GM04503 (cell line): ENCODE measurements at places on chromosomes 13 and 19.
A peak's percentile ranks its signal among the peaks of the same experiment; 100 is the strongest.

- no peak for DNase-seq
Observed at GRCh38 chr13:98940325-98941001, 37.4 kb downstream of the DOCK9 start.

DNA sequence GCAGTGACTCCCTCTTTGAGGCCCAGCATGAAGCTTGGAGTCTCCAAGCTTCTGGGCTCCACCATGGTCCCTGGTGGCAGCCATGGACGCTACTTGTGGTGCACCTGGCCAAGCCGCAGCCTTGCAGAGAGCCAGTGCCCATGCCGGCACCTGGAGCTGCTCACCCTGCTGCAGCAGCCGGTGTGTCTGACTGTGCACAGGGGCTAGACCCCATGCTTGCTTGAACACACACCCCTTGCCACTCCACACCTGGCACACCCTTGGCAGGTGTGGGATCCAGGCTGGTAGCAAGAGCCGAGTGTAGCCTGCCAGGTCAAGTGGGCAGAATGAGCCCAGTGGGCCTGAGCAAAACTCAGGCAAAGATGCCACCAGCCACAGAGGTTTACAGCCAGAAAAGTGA, 18.6 kb upstream of the MLLT1 start:
- DNase-seq: no peak

- DNase-seq: no peak
Observed at GRCh38 chr13:57716295-57716694, 84.8 kb downstream of the PCDH17 start.

DNA sequence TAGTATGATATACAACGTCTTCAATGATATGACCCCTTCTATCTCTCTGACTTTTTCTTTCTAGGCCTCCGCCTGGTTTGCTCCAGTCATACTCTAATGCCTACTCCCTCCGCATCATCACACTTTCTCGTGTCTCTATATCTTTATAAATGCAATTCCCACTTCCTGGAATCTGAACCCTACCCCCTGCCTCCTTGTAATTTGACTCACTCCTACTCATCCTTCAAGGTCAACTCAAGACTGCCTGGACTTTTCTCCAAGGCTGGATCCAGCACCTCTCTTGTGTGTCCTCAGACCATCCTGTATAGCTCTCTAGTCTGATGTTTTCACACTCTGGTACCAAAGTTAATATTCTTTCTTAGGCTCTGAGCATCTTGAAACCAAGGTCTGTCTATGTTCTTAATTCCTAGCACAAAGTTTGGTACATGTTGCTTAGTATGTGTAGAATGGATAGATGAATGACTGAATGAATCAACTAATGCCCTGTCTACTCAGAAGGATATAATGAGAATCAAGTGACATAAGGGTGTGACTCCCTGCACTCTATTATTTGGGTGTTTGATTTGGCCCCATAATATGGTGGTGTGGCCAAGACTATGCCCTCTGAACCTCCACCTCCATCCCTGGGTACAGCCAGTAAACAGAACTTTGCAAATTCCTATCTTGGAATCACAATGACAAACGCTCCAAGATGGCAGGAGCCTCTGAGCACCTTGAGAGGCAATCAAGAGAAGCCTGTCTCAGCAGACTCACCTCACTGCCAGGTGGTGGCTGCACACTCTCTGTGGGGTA, 74.3 kb upstream of the SERP2 start:
- no peak for DNase-seq

DNA sequence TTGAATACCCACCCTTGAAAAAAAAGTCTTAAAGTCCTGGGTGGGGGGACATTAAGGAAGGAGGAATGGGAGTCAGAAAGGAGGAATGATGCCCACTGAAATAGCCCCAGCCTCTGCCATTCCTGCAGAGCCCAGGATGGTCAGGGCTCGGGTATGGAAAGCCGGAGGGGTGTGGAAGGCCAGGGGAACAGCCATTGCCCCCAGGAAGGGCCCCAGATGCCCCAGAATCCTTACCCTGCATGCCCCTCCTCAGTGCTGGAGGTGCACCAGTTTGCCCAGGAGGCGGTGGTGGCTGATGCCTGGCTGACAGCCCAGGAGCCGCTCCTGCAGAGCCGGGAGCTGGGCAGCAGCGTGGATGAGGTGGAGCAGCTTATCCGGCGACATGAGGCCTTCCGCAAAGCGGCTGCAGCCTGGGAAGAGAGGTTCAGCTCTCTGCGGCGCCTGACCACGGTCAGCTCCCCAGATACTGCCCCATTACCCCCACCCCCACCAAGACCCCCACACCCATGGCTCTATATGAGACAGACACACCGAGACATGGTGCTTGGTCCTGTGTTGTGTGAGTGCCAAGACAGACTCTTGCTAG, 10.7 kb upstream of the SHKBP1 start:
- DNase-seq: no peak

DNA sequence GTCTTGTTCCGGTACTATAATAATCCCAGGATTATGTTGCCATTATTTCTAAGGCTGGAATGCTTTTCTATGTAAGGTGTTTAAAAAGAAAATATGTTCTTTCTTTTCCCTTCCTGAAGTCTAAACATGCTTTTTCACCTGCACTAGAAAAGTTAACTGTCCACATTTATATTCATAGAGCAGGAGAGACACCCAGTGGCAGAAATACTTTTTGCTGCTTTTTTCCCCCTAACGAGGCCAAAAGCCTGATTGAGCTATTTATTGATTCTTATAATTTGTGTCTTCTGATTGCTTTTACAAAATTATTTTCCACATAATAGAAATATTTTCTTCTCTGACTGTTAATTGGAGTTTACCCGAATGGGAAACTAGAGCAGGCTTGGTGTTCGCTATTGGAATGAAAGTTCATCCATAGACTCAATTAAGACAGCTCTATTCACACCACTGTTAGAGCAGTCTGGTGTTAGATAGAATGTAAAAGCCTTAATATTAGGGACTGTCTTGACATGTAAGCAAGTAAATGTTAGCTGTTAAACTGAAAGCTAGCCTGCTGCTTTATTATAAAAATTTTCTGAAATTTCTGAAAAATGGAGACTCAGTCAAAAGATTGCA, 15.8 kb downstream of the GPR180 start:
- no peak for DNase-seq

GRCh38 chr13:99847318-99847750, 124.2 kb downstream of the ZIC5 start:
- DNase-seq: no peak

DNA sequence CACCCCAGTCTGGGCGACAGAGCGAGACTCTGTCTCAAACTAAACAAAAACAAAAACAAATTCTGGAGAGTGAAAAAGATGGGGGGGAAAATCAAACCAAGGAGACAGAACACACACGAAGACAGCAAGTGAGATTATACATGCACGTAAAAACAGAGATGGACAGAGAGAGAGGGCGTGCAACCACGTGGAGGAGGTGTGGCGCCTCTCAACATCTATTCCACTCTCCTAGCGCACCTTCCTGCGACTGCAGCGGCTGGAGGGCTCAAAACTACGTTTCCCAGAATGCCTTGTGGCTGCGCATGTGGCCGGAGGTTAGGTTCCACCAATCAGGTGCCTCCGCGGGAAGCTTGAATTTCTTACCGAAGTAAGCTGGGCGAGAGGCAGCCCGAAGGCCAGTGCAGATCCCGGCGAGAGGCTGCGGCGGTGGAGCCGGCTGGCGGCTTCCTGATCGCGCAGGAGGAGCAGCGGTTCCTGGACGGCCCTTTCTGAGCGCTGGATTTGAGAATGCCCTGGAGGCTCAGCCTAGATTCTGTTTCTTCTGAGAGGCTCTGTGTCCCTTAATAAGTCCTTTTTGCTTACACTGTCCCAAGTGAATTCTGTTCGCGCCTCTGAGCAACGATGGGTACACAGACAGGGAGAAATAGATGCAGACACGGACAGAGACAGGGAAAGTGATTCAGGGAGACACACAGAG, 13.1 kb upstream of the NANOS2 start:
- no peak for DNase-seq

- DNase-seq: no peak
Observed at GRCh38 chr19:32870981-32871451, 1.4 kb upstream of the SLC7A9 start.

DNA sequence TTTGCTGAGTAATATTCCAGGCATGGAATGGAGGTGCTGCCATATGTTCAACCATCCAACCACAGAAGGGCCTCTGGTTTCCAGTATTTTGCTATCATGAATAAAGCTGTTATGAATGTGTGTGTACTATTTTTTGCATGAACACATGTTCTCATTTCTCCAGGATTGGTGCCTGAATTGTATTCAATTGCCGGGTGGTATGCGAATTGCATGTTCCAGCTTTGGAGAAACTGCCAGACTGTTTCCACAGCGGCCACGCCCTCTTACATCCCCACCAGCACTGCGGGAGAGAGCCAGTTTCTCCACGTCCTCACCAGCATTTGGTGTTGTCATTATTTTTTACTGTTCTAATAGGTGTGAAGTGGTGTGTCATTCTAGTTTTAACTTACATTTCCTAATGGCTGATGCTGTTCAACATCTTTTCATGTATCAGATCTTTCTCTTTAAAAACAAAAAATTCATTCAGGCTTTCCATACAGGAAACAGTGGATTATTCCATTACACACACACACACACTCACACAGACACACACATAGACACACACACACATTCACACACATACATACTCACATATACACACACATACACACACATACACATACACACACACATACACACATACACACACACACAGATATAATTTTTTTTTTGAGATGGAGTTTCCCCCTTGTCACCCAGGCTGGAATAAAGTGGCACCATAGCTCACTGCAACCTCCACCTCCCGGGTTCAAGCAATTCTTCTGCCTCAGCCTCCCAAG, 154.1 kb downstream of the PTPRS start:
- peak; percentile 85 for DNase-seq

DNA sequence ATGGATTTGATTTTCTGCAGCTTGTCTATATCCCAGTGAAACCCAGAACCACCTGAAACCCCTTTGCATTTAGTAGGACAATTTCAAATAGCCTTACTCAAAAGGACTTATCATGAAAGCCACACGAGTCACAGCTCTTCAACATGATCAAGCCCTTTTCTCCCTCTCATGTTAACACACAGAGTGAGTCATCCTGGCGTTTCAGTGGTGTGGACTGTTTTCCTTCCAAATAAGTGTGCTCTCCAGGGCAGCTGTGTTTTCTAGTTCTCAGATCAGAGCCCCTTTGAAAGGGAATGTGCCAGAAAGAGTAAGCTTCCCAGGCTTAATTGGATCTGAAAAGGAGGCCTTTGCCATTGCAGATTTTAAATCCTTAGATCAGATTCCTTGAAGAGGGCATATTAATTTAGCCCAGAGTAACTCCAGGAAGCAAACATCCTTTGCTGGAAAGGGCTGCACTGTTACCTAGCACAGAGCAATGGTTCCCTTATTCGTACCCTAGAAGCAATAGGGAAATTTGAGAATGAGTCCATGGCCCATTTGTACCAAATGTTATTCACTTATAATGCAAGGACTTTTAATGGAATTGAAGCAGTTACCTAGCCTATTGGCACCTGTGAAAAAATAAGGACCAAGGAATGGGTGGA, 51.3 kb downstream of the ERICH6B start:
- DNase-seq: no peak

DNA sequence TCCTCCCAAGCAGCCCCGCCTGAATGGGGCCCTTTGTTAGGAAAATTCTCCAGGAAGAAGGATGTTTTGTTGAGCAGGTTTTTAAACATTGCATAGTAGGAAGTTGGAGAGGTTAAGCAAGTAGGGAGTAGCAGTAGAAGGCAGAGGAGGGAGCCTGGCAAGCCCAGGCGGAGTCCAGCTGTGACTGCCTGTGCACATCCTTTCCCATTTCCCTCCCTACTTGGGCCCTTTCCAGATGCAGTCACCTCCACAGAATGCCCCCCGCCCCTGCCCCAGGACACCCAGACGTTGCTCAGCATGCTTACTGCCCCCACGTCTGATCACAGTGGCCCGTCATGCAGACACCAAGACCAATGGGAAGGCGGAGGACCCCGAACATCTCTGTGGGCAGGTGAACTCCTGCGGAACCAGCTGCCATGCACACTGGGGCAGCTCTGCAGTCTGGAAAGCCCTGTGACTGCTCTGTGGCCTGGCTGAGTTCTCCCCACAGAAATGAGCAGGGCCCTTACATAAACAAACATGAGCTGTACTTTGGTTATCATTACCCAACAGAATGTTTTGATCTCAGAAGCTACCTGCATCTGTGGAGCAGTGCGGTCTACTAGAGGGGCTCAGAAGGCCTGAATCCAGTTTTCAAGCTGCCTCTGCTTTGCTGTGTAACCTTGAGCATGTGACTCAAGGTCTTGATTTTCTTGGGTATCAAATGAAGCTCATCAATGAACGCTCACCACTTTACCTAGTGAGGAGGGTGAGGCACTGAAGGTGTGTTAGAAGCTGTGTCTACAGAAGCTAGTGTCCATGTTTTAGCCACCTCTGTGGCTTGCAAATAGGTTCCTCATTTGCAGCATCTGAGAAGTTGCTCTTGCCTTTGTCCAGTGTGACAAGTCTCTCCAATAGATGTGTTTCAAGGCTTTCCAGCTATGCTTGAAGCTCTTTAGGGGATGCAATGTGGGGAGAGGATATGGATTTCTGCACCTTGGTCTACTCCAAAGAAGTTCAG, 84.2 kb downstream of the TNFRSF19 start:
- DNase-seq: no peak

DNA sequence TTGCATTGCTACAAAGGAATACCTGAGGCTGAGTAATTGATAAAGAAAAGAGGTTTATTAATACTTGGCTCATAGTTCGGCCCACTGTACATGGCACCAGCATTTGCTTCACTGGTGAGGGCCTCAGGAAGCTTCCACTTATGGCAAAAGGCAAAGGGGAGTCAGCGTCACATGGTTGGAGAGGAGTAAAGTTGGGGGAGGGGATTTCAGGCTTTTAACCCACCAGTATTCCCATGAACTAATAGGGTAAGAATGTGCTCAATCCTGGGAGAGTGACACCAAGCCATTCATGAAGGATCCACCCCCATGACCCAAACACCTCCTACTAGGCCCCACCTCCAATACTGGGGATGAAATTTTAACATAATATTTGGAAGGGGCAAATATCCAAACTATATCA, 82.5 kb upstream of the MYCBP2 start:
- no peak for DNase-seq

DNA sequence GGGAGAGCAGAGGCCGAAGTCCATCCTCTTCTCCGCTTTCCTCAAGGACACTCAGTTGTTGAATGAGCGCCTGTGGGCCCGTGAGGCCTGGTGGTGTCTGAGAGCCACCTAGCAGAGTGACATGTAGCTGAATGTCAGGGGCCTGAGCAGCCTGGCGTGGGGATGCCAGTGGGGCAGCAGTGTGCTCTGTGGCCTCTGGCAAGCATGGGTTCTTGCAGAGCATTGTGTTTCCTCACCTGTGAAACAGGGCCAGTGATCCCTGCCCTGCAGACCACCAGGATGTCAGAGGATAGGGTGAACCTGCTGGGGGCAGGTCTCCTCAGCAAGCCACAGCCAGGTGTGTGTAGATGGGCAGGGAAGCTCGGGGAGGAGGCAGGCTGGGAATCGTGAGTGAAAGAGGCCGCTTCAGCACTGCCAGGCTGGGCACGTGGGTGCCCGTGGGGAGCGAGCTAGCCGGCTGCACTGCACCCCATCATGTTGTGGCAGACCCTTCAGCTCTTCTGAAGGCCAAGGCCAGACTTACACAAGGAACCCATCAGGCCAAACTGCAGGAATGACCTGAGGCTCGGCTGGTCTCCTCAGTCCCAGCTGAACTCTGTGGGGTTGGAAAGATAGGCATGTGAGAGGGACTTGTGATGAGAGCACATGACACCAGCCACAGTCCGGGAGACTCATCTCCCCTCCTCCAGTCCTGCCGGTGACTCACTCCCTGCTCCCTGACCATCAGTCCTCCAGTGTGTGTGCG, 5.0 kb downstream of the PPP1R37 start:
- DNase-seq: peak; percentile 75

GRCh38 chr13:106858903-106859532, 291.1 kb upstream of the ARGLU1 start:
- no peak for DNase-seq

- no peak for DNase-seq
Observed at GRCh38 chr13:31461923-31462322, 262.1 kb downstream of the B3GLCT start.

- no peak for DNase-seq
Observed at GRCh38 chr13:101811284-101811839, 358.9 kb downstream of the ITGBL1 start.
